ENCODE measurements at places on chromosomes 3 and 15.

DNA sequence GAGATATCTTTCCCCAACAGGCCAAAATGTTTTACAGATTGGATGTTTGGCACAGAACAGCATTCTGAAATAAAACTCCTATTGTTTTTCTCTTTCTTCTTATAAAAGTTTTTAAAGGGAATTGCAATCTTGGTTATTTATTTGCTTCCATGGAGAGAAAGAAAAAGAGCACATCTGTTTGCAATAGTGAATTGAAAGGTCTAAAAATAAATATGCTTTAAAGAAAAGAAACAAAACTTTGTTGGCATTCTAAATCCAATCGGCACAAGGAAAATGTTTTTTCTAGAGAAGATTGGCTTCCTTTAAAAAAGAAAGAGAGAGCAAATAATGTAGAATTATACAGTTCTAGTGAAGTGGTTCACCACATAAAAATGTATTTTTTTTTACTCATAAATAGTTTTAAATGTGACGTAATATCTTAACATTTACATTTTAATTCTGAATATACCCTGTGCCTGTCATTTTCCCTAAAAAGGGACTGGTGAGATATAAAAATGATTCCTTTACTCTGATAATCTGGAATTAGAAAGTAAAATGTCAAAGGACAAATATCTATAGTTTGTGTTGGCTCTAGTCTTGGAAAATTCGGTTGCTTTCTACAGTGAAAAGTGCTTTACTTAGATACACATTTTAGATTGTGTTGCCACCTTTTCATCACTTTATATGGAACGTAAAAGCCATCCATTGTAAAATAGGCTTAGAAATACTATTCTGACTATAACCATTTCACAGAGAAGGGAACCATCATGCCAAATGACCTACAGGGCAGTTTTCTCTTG lies 257.4 kb upstream of the CBLB start:
- no peak for DNase-seq

- DNase-seq: no peak
Measured at GRCh38 chr3:148588291-148588690, 109.4 kb upstream of the AGTR1 start.

DNA sequence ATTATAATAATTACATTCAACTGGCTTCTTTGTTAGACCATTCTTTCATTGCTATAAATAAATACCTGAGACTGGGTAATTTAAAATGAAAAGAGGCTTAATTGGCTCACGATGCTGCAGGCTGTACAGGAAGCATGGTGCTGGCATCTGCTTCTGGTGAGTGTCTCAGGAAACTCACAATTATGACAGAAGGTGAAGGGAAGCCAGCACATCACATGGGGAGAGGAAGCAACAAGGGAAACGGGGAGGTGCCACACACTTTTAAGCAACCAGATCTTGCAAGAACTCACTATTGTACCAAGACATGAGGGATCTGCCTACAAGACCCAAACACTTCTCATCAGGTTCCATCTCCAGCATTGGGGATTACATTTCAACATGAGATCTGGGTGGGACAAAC lies 413.1 kb upstream of the ARRDC4 start:
- no peak for DNase-seq

DNA sequence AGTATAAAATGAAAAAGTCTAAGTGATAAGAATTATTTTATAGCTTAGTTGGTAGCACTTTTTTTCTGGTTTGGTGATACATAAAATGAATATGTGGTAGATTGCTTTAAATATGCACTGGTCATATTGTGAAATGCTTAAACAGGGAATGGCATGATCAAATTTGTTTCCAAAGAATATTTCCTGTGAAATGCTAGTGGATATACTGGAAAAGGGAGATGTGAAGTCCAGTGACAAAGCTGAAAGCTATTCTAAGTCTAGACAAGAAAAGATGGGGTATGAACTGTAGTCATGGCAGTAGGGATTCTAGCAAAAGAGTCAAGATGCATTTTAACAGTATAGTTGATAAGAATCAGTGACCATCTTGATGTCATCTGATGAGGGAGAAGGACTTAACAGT lies 98.9 kb upstream of the MME start:
- DNase-seq: no peak

GRCh38 chr3:73080216-73080966 lies 18.9 kb downstream of the EBLN2 start:
- DNase-seq: no peak
